MM.1S (cell line): ENCODE measurements at places on chromosomes 2 and 18.

DNA sequence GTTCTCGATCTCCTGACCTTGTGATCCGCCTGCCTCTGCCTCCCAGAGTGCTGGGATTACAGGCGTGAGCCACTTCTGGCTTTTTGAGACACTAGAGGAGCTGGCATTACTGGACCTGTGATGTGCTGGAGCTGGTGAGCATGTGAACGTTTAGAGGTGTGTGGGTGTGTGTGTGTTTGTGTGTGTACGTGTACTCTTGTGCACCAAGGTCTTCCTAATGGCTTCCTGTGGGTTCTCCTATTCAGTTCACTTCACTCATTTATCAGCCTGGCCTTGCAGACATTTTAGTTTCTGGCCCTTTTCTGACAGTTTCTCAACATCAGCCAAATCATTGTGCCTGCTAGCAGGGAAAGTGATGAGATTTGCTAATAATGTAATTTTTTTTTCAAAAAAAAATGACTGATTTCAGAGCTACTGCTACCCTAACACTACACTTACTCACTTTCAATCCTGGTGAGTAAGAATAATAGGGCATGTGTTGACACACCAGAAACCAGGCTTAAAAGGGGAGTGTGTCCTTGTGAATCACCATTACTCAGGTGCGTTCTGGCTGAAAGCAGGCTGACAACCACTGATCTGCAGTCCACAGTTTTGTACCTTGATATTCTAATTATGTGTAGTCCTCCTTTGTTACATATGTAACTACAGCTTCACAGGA, 41.0 kb upstream of the ACTR3 start:
- DNase-seq: no peak
- no peaks in the 10 kb centered on the region for H3K27me3 ChIP-seq
- H3K27ac ChIP-seq: no peak overlapping the region
- no peaks in the 10 kb centered on the region for H3K36me3 ChIP-seq
- H3K4me3 ChIP-seq: no peak overlapping the region

DNA sequence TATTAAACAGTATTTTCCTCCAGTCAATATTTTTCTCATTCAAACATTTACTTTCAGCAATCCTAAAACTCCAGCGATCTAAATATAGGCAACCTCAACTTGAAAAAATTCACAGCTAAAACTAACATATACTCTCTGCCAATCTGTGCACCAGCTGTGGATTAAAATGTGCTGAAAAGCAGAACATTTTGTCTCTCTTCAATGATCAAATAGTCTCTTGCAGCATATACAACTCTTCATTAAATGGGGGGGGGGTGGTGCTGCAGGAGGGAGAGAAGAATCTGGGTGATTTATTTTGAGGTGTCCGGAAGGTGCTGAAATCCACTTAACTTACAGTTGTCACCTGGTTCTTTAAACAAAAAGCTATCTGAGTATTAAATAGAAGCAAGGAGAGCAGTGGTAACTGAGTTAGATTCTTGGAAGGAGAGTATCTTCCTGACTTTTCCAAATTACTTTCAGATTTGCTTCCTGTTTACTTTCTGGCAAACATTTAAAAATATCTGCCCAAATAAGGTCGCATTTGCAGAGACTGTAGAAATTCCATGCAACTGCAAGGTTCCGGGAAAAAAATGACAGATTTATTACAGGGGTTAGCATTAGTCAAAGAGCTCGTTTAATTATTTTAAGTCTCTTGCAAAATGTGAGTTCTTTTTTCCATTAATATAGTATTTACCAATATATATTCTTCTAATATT, 904.7 kb upstream of the ACVR2A start:
- DNase-seq: no peak
- no peak overlapping the region for H3K27ac ChIP-seq
- no peaks in the 10 kb centered on the region for H3K27me3 ChIP-seq
- no peaks in the 10 kb centered on the region for H3K4me1 ChIP-seq

DNA sequence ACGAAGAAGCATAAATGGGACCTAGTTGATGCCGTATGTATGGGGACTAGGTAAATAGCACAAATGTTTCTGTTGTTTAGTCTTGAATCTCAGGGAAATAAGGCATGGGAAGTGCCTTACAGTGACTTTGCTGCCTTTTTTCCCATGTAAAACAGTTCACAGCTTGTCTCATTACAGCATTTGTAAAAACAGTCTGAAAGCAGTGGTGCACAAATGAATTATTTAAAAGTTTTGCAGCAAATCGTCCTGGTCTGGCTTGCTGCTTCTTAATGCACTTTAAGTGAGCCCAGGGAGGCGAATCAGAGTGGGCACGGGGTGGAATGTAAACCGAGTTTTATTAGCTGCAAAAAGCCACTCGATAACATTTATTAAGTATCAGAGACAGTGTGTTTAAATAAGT, 302.0 kb upstream of the ETAA1 start:
- no peak overlapping the region for H3K4me3 ChIP-seq
- H3K27ac ChIP-seq: no peak overlapping the region
- no peaks in the 10 kb centered on the region for H3K36me3 ChIP-seq
- no peaks in the 10 kb centered on the region for H3K27me3 ChIP-seq

- no peaks in the 10 kb centered on the region for H3K36me3 ChIP-seq
- no peak for DNase-seq
- H3K27me3 ChIP-seq: no peaks in the 10 kb centered on the region
Measured at GRCh38 chr18:75154259-75154658, 54.7 kb downstream of the PTGR3 start.

GRCh38 chr2:171249689-171250088, 89.0 kb upstream of the TLK1 start:
- DNase-seq: no peak
- H3K27me3 ChIP-seq: no peaks in the 10 kb centered on the region
- H3K4me1 ChIP-seq: 0 out of 2 replicates have a peak, but pooled peaks cover 3% of the 10 kb centered on the region
- no peak overlapping the region for H3K4me3 ChIP-seq

DNA sequence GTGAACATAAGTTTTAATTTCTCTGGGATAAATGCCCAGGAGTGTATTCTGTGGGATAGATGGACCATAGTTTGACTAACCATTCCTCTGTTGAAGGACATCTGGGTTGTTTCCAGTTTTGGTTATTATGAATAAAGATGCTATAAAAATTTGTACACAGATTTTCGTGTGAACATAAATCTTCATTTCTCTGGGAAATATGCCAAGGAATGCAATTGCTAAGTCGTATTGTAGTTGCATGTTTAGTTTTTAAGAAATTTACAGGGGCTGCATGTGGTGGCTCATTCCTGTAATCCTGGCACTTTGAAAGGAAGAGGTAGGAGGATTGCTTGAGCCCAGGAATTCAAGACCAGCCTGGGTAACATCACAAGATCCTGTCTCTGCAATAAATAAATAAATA, 6.9 kb upstream of the SLC11A1 start:
- no peak overlapping the region for H3K4me3 ChIP-seq
- no peaks in the 10 kb centered on the region for H3K4me1 ChIP-seq
- no peaks in the 10 kb centered on the region for H3K27me3 ChIP-seq
- H3K27ac ChIP-seq: no peak overlapping the region
- no peak for DNase-seq
- no peaks in the 10 kb centered on the region for H3K36me3 ChIP-seq

DNA sequence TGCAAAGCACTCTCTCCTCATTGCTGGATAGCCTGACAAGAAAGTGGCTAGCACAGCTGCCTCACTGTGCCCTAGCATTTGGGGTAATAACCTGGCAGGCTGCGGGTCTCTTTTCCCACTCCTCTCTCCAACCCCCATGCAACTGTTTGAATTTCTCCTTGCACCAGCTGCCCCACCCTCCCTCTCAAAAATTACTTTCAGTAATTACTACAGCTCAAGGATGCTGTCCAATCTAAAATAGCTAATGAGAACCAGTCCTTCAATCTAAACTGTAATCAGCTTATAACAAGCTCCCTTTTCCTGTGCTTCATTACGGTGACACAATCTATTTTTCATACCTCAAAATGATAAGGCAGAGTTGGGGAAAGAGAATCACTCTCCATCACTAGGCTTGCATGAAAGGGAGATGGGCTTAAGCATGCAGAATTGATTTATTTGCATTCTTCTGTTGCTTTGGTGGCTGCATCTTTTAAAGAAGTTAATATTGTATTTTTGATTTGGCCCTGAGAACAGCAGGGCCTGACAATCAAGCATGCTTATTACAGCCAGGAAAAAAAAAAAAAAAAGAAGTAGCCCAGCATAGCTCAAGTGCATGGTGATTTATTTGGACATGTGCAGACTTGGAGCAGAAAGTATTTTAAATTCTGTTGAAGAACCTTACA, 881.8 kb downstream of the SLC4A3 start:
- no peaks in the 10 kb centered on the region for H3K4me1 ChIP-seq
- no peak overlapping the region for H3K4me3 ChIP-seq
- no peak for DNase-seq
- H3K27ac ChIP-seq: no peak overlapping the region
- no peaks in the 10 kb centered on the region for H3K27me3 ChIP-seq

- no peaks in the 10 kb centered on the region for H3K27me3 ChIP-seq
- no peak overlapping the region for H3K4me3 ChIP-seq
- no peak for DNase-seq
- peaks cover 7% of the 10 kb centered on the region for H3K36me3 ChIP-seq
- H3K4me1 ChIP-seq: peaks cover 15% of the 10 kb centered on the region; the same call in 1 of the 2 replicates
Measured at GRCh38 chr2:161414042-161415033, 1.8 kb upstream of the TBR1 start.

GRCh38 chr18:62450175-62450545, 72.7 kb upstream of the ZCCHC2 start:
- H3K4me1 ChIP-seq: no peaks in the 10 kb centered on the region
- no peak for DNase-seq
- H3K27ac ChIP-seq: no peak overlapping the region
- no peaks in the 10 kb centered on the region for H3K27me3 ChIP-seq

- peaks cover 11% of the 10 kb centered on the region for H3K27me3 ChIP-seq
- no peak overlapping the region for H3K27ac ChIP-seq
- DNase-seq: no peak
- H3K4me1 ChIP-seq: 0 out of 2 replicates have a peak, but pooled peaks cover 10% of the 10 kb centered on the region
- H3K4me3 ChIP-seq: no peak overlapping the region
Measured at GRCh38 chr2:172107690-172108586, 5.2 kb upstream of the DLX2 start.

DNA sequence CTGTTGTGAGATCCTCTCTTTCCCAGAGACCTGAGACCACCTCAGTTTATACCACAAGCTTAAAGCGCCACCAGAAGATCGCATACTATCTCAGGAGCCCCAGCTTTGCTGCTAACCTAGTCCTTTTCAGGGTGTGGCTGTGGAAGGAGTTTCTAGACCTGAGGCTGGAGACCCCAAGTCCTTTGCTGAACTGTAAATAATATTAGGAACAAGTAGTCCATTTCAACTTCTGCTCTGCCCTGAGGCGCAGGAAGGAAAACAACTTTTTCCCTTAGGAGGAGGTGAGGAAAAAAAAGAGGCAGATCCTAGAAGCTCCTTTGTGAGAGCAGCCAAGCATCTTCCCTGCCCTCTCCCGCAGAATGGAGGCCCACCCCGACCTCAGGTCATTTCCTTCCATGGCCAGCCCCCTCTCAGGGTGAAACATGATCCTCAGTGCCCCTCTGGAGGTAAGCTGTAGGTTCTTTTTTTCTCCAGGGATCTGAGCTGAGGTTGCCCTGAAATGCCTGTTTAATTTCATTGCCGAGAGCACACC, 122.8 kb upstream of the LGALSL start:
- no peak overlapping the region for H3K27ac ChIP-seq
- no peaks in the 10 kb centered on the region for H3K27me3 ChIP-seq
- no peak for DNase-seq
- peaks cover 40% of the 10 kb centered on the region for H3K4me1 ChIP-seq
